ENCODE measurements at places on chromosomes 7 and 10.
A peak's percentile ranks its signal among the peaks of the same experiment; 100 is the strongest.

- DNase-seq = peak; percentile 87
Measured at GRCh38 chr7:47361746-47362215, 220.1 kb downstream of the TNS3 start.

- peak; percentile 27 for DNase-seq
Measured at GRCh38 chr7:101625031-101625791, 3.9 kb downstream of the MYL10 start.

DNA sequence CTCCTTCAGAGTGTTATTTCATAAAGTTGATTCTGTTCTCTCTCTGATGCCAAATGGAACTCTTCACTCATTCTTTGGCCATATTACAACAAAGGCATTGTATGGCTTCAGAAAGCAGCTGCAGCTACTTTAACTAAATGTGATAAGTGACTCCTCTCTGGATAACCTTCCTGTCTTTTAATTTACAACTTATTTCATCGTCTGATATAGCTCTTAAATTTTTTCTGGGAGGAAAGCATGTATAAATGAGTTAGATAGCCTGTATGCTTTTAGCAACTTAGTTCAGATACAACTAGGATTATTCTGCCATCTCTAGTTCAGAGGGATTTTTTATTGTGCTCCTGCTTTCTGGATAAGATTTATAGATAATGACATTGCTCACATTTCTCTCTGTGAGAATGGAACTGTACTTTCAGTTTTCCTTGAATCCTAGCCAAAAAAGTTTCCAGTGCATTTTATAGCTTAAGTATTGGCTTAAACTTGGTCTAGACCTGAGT, 57.5 kb downstream of the KLHDC10 start:
- DNase-seq = peak; percentile 69

GRCh38 chr10:106278383-106278782, 886.1 kb downstream of the SORCS1 start:
- peak; percentile 38 for DNase-seq

DNA sequence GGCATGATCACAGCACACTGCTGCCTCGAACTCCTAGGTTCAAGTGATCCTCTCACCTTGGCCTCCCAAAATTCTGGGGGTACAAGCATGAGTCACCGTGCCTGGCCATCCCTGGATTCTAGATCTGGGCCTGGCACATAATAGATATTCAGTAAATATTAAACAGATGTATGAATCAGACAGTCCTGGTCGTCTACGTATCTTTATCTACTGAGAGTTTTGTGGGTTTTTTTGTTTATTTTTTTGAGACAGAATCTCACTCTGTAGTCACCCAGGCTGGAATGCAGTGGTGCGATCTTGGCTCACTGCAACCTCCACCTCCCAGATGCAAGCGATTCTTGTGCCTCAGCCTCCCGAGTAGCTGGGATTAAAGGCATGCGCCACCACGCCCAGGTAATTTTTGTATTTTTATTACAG, 24.3 kb upstream of the ITGB1 start:
- peak; percentile 90 for DNase-seq

GRCh38 chr7:158382363-158383254, 205.0 kb downstream of the PTPRN2 start:
- DNase-seq = no peak

GRCh38 chr7:151377406-151377805, 32.4 kb downstream of the WDR86 start:
- DNase-seq = no peak

GRCh38 chr10:74011017-74011416, 13.1 kb downstream of the VCL start:
- DNase-seq = no peak

DNA sequence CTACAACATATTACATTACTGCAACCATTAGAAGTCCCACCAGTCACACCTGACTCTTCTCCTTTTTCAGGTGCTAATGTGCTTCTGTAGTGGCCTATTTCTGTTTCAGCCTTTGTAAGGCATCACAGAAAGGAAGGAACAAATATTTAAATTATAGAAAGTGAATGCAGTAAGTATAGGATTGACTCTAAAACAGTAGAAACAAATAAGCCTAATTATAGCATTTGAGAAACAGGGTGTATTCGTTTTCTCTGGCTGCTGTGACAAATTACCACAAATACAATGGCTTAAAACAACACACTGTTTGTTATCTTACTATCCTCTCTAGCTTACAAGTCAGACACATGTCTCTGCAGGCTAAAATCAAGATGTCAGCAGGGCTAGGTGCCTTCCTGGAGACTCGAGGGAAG, 69.4 kb downstream of the CCSER2 start:
- DNase-seq = no peak

DNA sequence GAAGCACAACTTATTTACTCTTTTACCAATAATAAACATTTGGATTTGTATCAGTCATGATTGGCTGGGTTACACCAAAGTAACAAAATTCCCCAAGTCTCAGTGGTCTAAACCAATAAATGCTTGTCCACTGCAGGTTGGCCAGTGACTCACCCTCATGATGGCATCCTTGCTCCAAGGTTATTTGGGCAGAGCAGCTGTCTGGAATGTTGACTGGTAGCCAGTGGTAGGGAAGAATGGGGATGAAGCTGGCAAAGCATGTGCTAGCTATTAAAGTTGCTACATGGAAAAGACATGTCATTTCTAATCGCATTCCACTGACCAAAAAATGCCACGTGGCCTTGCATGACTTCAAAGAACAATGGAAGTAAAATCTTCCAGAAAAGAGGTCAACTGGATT, 1168.7 kb upstream of the CELF2 start:
- DNase-seq = no peak
